Hematopoietic multipotent progenitor cell treated with erythropoietin and hydrocortisone succinate and interleukin-3 and kit ligand, for 17 days (in vitro differentiated cells): ENCODE measurements at places on chromosomes 5 and 9.

DNA sequence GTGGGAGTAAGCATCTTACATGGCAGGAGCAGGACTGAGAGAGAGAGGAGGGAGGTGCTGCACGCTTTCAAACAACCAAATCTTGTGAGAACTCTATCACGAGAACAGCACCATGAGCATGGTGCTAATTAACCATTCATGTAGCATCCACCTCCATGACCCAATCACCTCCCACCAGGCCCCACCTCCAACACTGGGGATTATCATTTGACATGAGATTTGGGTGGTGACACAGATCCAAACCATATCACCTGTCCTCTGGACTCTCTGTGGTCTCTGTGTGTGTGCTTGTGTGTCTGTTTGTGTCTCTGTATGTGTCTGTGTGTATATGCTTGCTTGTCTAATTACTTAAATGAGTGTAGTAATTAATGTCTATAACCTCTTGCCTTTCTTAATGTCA is 31.1 kb downstream of the SEC61B start:
- DNase-seq: no peak

DNA sequence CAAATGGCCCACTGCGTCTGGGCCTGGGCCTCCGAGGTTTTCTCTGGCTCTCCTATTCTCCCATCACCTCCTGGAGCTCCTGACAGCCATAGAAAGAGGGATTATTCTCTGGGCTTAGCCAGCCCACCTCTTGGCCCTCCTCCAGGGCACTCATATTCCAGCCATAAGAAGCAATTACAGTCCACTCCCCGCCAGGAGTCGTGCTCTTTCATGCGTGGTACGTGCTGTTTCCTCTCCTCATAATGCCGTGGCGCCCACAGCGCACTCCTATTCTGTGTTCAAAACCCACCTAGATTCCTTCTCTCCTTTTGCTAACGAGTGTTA is 240.8 kb upstream of the ZNF462 start:
- DNase-seq: no peak

- no peak for DNase-seq
Observed at GRCh38 chr5:168360521-168361285, 69.3 kb downstream of the WWC1 start.

GRCh38 chr9:35749515-35750255 is 598 bp downstream of the RGP1 start:
- peak; percentile 20 for DNase-seq

DNA sequence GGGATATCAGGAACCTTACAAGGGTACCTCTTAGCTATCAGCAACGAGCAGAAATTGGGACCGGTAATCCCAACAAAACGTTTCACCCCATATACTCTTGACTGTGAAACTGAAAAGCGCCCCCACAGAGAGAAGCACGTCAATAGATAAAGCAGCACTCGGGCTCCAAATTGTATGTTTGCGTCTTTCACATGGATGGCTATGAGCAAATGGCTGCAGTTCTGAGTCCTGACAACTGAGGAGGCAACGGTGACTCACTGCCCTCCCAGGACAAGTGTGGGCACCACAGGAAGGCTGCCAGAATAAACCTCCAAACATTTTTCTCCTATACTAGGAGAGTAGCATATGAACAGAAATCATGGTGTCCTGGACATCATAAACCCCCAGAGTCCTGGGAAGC is 36.6 kb downstream of the SEMA4D start:
- DNase-seq: peak; percentile 59

DNA sequence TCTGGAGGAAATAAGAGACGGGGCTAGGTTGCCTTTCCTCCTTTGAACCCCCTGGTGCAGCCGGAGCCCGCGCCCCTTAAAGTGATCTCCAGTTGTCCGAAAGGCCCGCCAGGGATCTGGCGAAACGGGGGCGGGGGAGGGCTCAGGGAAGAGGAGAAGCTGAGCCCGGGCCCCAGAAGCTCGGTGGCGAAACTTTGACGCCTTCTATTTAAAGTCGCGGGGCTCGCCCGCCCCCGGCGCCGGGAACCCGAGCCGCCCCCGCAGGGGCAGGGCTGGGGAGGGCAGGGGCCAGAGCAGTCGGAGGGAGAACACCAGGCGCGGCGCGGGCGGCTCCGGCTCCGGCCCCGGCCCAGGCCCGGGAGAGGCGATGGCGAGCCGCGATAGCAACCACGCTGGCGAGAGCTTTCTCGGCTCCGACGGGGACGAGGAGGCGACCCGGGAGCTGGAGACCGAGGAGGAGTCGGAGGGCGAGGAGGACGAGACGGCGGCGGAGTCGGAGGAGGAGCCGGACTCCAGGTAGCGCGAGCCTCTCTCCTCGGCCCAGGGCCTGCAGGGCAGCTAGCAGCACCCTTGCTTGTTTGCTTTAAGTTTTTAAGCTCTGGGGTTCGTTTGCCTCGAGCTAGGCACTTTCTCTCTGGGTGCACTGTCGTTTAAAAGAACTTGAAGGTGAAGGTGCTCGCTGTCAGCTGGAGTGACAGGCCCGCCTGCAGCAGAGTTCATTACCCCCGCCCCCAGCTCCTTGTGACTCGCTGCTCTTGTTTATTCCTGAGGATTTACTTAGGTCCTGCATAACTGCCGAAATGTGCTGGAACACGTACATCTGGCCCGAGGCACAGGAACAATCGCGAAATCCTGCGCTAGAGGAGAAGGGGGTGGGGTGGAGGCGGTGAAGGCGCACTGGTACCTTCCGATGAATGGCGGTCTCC is at the start of gene CMYA5:
TSS of gene CMYA5 (plus strand) at position 296 of the 926 bp plus-strand sequence. CDS start at position 368, 72 bp downstream.
- no peak for DNase-seq

- DNase-seq: no peak
Observed at GRCh38 chr5:133569347-133569746, 43.0 kb downstream of the FSTL4 start.
